Fibroblast of mammary gland (primary cell): ENCODE measurements at places on chromosomes 5 and 9.

GRCh38 chr5:54820346-54821134 is 164.9 kb downstream of the ESM1 start:
- DNase-seq: peak; percentile 33

GRCh38 chr9:36840898-36841536 is 193.1 kb downstream of the PAX5 start:
- no peak for DNase-seq

DNA sequence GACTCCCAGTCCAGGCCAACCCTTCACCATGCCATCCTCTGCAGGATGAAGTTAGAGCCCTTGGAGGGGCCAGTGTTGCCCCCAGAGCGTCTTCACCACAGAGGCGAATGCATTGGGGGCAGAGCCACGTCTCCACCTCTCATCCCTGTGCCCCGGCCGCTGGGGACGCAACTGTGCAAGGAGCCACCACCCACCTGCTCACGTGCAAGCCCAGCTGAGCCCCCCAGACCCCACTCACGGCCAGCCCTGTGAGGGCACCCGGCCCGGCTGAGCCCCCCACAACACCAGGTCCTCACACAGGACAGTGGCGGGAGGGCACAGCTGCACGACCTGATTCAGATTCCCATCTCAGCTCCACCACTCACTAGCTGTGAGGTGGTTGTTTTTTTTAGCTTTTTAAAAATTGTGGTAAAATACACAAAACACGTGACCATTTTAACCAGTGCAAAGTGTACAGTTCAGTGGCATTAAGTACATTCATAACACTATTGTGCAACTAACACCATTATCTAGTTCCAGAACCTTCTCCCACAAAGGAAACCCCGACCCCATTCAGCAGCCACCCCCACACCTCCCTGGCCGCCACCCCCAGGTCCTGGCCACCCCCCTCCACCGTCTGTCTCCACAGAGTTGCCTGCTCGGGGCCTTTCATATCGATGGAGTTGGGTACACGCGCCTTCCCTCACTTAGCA is 33.5 kb upstream of the UBAC1 start:
- peak; percentile 17 for DNase-seq

DNA sequence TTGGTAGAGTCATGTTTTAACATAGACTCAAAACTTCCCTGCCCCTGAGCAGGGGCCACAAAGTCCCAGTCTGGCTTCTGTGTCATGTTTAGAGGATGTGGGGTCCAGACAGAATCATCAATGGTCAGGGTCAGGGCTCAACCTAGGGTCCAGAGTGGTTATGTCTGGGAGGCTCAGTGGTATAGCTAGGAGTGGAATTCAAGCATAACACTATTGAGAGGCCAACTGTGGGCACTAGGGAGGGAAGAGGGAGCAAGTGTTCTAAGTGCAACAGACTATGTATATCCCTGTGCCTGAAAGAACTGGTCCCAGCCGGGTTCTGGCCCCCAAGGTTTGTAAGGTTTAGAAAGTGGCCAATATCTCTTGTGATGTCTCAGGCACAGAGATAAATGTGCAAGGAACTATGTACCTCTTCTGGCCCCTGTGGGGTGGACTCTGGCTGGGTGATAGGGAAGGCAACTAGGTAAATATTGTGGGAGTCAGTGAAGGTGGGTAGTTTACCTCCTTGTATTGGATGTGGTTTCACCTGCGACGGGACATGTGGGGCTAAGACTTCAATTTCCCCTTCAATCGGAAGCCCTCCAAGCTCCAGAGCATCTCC is 14.0 kb downstream of the MYORG start:
- no peak for DNase-seq

GRCh38 chr5:155827949-155828348 is 499.0 kb upstream of the SGCD start:
- no peak for DNase-seq

DNA sequence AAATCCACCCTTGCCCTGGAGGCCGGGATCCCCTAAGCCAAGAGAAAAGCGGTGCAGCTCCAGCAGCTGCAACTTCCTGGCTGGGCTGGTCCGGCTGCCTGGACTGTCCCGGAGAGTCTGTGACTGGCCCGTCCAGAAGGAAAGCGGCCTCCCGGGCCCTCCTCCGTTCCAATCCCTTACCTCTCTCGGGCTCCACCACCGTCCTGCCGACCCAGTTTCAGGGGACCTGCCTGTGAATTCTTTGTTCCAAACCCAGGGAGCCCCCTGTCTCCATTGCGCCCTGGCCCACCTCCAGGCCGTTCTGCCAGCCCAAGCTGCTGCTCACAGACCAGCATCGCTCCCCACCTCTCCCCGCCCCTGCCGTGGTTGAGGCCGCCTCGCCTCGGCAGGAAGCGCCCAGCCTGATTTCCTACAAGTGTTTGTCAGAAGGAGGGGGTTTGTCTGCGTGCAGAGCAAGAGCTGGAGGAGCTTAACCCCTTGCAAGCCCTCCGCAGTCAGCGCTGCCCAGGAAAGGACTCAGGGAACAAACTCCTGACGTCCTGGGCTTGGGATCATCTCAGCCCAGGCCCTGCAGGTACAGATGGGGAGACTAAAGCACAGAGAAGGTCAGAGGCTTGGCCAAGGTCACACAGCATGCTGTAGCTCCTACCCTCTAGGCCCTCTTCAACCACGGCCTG is at the start of gene AKNA:
Gene AKNA, minus strand, starts transcription at position 303 of the 677 bp plus-strand sequence. CDS start 6,649 bp downstream, outside the sequence.
- peak; percentile 60 for DNase-seq
